ENCODE measurements at places on chromosomes 3 and 15.

- no peak for DNase-seq
Observed at GRCh38 chr15:29917600-29918597, 95.6 kb upstream of the TJP1 start.

DNA sequence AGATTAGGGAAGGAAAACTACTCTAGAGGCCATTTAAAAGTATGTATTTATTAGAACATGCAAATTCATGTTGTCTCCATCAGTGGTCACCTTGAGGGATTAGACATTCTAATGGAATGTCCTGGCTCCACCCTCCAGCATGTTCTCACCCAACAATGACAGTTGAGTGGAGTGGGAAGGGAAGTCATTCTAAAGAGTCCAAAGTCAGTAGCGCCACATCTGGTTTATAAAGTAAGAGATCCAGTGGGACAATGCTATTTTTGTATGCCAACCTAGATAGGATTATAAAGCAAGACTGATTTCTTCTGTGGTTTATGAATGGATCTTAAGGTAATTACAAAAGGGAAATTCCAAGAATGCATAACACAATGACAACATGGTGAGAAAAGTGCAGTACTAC is 33.3 kb downstream of the SLC24A1 start:
- DNase-seq = no peak

DNA sequence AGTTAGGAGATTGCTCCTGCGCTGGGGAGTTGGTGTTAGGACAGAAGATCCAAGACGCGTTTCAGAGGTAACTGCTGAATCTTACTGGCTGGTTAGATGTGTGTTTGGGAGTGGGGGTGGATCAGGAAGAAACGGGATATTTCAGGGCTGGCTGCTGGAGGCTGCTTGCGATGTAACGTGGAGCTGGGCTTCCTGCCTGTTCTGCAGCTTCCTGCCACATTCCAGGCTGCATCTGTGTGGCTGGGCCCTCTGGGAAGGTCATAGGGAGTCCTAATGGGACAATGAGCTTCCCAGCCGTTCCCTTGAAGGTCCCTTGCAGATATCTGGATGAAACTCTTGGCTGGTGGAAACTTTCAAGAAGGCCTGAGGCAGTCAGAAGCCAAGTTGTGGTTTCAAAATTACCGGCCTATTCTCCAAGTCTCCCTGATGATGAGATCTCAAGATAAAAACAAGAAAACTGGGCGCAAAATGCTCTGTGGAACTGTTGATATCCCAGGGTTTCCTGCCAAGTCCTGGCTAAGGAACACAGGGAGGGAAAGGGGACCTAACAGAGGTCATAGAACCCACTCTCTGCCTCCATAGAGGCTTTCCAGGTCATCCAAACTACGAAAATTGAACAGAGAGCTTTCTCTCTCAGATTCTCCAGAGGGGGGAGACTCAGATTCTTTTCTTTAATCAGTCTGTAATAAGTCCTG is 67.0 kb downstream of the NOX5 start:
- no peak for DNase-seq

DNA sequence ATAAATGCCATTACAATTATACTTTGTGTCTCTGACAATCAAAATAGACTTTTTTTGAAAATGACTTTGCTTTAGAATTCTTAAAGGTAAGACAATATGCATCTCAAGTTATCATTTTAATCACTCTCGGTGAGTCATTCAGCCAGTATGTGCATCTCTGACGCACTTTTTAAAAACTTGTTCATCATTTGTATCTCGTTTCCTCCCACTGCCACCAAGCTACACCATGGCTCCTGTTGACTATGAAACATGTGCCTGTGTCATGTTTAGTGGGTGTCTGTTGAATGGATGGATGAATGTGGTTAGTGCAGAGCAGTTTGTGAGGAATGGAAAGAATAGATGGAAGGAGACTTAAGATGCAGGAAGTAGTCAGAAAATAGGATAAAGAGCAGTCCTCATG is 68.6 kb downstream of the ARPP21 start:
- no peak for DNase-seq

GRCh38 chr3:46926871-46927717 is 49.5 kb downstream of the CCDC12 start:
- DNase-seq = no peak

DNA sequence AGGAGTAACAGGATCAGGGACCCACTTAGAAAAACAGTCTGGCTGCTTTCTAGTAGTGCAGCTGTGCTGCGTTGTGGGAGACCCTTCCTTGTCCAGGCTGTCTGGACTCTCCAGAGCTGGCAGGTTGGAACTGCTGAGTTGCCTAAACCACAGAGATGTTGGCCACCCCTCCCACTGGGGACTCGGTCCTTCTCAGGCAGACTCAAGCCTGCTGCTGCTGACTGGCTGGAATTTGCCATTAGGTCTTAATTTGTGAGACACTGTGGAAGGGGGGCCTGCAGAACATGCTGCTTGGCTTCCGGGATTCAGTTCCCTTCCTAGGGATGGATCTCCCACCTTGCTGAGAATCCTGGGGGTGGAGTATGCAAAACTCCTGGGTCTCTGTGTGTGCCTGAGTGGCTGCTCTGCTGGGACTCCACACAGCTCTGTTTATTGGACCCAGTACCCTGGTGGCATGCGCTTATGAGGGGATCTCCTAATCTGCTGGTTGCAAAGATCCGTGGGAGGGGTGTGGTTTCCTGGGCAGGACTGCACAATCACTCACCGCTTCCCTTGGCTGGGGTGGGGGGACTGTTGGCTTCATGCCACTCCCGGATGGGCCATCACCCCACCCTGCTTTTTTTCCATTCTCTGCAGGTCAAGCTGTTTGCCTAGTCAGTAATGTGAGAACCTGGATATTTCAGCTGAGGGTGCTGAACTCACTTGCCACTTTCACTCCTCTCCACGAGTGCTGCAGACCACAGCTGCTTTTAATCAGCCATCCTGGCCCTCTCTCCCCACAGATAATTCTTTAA is 150.5 kb downstream of the CFAP20DC start:
- no peak for DNase-seq

- no peak for DNase-seq
Observed at GRCh38 chr15:39846108-39846507, 63.5 kb upstream of the FSIP1 start.

DNA sequence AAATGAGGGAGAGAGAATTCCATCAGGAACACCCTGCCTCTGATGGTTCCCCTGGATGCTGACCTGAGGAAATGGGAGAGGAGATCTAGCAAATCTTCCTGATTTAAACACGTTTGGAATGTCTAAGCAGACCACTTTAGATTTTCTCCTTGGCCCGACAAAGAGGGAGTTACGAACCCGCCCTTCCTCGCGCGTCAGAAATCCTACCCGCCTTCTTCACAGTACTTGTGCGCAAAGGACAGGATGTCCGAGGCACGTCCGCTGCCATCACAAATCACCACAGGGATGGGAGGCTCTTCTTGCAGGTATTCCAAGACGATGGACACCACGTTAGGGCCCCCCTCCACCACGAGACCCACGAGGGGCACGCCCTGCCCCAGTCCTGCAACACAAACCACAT is 38.6 kb downstream of the TRPM1 start:
- DNase-seq = no peak
